Liver (tissue), 10 donors: ENCODE measurements at places on chromosomes 3 and 15. TPM values are rescaled to one million over a fixed set of nuclear protein-coding genes. Genes with fewer than 3 reads are reported as not detected.

Gene GMNC
- 2.6 TPM for total RNA-seq

Gene GRK7
- not detected for total RNA-seq

Gene MCF2L2
- total RNA-seq: 0.17 TPM

Gene PTH1R
- 7.2 TPM for total RNA-seq

Gene GOLGA6L4
- total RNA-seq: 0.23 TPM

GRCh38 chr3:70824773-70825172, 512.3 kb upstream of the MDFIC2 start:
- no peak overlapping the region for H3K27ac ChIP-seq
- no peaks in the 10 kb centered on the region for H3K4me1 ChIP-seq
- no peaks in the 10 kb centered on the region for H3K27me3 ChIP-seq
- DNase-seq: no peak

GRCh38 chr3:123692041-123692440, 107.2 kb upstream of the HACD2 start:
- H3K27me3 ChIP-seq: no peaks in the 10 kb centered on the region
- no peak for DNase-seq
- H3K36me3 ChIP-seq: peaks cover 32% of the 10 kb centered on the region
- peak overlapping the region; percentile 51 for H3K27ac ChIP-seq

GRCh38 chr3:38457111-38458003, 3.7 kb downstream of the ACVR2B start:
- peaks cover 8% of the 10 kb centered on the region for H3K4me1 ChIP-seq
- no peaks in the 10 kb centered on the region for H3K27me3 ChIP-seq
- no peaks in the 10 kb centered on the region for H3K36me3 ChIP-seq
- DNase-seq: no peak
- H3K27ac ChIP-seq: no peak overlapping the region

- H3K27me3 ChIP-seq: no peaks in the 10 kb centered on the region
- H3K4me1 ChIP-seq: peaks cover 7% of the 10 kb centered on the region
- no peak overlapping the region for H3K4me3 ChIP-seq
- DNase-seq: no peak
- no peaks in the 10 kb centered on the region for H3K36me3 ChIP-seq
- H3K27ac ChIP-seq: no peak overlapping the region
These were observed 22.3 kb upstream of the SFMBT1 start for GRCh38 chr3:53068176-53068575.
